ENCODE measurements at places on chromosomes 12 and 14.

DNA sequence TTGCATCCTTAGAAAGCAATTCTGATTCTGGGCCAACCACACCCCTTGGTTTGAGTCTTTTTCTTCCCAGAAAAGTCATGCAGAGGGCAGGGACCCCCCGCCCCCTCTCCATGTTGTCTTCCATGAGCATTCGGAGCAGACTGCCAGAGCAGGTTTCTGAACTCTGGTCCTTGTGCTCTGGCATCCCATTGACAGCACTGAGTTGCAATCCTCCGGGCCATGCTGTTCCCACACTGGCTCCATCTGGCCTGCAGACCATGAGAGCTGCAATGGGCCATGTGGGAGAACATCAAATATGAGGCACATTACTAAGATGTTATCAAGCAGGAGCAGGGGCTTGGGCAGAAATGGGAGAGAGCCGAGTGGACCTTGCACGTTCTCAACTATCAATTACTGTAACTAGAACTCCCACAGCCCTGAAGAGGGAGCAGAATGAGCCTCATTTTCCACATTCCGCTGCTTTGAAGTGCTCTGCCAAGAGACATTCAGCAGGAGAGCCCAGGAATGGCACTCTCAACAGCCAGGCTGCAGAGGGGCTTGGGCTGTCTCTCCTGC, 157.4 kb downstream of the STXBP6 start:
- no peak for DNase-seq

GRCh38 chr12:125283521-125283920, 218.3 kb downstream of the AACS start:
- no peak for DNase-seq

DNA sequence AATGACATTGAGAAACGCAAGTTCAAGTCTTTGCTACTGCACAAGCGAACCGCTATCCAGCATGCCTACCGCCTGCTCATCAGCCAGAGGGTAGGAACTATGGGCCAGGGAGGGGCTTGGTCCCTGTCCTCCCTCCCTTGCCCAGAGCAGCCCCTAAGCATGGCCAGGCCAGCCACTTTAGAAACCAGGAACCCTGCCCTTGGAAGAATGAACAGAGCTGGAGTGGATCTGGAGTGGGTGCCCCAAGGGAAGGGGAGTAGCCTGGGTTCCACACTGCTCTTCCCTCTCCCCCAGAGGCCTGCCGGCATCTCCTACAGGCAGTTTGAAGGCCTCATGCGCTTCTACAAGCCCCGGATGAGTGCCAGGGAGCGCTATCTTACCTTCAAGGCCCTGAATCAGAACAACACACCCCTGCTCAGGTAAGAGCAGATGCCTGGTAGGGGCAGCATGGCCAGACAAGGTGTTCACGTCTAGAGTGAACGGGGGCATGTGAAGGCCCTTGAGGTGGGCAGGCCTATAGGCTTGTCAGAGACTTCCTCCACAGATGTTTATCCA, 55.8 kb downstream of the TPCN1 start:
- DNase-seq = no peak

DNA sequence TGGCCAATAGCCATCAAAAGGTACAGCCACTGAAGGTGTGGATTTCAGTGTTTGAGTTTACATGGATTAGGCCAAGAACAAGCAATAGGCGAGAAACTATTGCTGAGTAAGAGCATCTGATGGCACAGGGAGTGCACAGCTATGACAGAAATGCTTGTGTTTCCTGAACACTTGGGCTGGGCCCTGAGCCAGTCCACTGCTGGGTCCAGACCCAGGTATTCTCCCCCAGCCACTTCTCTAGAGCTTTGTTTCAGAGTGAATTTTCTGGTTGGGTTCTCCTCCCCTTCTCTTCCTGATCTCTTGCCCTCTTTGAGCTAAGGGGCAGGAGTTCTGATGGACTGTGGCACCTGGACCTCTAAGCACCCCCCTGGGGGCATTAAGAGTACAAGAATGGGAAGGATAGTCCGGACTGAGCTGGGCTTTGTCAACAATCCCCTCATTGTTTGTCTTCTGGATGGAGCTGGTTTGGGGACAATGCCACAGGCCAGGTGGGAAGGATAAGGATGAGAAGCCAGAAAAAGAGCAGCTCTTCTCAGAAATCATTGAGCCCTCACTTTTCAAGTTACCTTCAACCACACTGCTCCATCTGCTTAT, 8.3 kb downstream of the HOXC5 start:
- no peak for DNase-seq

DNA sequence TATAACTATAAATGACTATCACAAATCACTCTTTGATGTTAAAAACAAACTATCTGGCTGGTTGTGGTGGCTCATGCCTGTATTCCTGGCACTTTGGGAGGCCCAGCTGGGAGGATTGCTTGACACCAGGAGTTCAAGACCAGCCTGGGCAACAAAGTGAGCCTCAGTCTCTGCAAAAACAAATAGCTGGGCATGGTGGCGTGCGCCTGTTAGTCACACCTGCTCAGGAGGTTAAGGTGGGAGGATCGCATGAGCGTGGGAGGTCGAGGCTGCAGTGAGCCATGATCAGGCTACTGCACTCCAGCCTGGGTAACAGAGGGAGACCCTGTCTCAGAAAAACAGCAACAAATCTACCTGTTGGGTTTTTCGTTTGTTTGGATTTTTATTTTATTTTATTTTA, 5.4 kb downstream of the TXNRD1 start:
- DNase-seq = no peak

DNA sequence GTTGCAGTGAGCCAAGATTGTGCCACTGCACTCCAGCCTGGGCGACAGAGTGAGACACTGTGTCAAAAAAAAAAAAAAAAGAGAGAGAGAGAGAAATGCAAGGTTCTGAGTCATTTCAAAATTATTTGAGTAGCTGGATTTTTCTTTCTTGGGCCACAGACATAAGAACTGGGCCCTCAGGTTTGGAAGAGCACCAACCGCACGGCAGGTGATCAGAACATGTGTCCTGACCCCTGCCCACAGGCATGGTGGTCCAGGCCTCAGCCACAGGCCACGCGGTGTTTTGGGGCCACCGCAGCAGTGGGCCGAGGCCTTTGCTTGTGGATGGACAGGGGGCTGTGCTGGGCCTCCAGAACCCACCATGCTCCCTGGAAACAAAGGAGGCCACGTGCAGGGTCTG, 126.7 kb downstream of the CALM1 start:
- no peak for DNase-seq
